GM10248 (cell line): ENCODE measurements at places on chromosomes 12 and 14.
A peak's percentile ranks its signal among the peaks of the same experiment; 100 is the strongest.

DNA sequence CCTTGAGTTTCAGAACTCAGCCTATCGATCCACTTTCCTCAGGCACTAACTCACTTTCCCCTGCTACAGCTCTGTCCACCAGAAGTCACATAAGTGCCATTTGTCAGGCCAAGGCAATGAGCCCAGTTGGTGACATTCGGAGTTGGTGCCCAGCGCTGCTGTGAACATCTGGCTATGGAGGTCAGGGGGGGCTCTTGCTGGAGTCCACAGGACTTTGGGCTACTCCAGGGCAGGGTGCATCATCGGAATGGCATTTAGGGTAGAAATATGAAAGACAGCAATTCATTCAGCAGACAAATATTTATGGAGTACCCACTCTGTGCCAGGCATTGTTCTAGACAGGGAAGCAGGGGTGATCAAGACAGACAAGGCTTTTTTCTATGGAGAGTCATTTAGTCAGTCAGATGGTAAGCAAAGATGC lies 1.5 kb upstream of the PPP1CC start:
- DNase-seq = no peak

DNA sequence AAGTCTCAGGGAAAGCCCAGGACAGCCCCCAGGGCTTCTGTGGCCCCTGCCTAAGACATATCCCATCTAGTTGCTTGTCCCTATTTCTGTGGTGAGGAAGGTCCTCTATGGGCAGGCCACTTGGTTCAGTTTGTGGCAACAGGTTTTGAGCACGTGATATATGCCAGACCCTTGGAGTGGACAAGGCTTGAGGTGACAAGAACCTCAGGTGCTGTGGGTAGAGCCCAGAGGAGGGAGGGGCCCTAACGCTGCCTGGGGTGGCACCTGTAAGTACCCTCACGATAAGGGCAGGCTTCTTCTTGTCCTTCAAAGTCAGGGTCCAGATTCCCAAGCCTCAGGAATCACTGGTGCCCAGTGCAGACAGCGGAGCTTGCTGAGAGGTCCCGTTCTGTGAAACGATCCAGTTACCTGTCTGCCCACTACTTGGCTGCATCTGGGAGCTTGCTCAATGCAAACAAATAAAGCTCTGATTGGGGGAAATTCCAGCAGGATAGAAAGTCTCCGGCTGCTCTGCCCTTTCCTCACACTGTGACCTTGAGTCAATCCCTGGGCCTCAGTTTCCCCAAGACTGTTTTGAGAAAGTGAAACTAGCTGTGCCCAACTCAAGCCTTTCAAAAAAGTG lies 47.7 kb upstream of the FAM181A start:
- no peak for DNase-seq

DNA sequence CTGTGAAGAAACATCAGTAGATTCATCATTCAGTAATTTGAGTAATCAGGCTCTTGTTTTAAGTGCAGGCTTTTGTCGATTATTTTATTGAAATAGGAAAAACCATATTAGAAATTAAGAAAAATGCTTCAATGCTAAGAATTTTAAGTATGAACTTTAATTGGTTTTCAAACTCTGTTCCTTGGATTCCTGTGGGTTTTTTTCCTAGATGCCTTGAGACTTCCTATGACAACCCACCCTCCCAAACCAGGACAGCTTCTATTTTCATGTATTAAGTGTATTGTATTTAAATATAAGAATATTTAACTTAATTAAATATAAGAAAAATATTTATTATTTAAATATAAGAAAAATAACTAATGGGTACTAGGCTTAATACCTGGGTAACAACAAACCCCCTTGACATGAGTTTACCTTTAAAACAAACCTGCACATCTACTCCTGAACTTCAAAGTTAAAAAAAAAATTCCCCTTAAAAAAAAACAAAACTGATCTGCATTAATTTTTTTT lies 3.0 kb downstream of the ARHGAP5 start:
- DNase-seq = no peak

DNA sequence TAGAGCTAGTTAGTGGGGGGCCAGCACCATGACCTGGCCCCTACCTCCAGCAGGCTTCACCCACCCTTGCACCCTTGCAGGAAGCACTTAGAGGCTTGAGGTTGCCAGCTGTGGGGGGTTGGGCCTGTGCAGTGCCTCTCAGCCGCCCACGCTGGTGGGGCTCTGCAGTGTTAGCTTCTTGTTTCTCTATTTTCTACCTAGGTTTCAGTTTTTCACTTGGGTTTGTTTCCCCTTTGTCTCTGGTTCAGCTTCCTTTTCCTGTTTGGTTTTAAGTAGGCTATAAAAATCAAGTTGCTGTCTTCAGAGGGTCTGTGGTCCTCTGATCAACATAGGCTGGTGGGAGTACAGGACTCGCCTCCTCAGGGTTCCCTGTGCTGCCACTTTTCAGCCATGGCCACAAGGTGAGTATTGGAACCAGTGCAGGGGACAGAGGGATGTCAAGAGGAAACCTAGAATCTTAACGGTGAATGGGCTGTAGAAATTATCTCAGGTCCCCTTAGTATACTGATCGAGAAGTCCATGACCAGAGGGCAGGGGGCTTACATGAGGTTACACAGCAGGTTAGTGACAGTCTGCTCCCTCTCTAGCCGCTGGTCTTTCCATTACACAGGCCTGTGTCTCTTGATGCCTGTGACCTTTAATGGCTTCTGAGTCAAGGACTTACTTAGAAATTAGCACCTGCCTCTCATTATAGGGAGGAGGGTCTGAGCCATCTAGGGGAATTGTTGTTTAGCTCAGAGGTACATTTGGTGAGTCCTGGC lies at the start of gene EVL:
TSS of gene EVL (plus strand) at position 312 of the 761 bp plus-strand sequence. CDS start at position 391, 79 bp downstream.
- DNase-seq = peak; percentile 68

DNA sequence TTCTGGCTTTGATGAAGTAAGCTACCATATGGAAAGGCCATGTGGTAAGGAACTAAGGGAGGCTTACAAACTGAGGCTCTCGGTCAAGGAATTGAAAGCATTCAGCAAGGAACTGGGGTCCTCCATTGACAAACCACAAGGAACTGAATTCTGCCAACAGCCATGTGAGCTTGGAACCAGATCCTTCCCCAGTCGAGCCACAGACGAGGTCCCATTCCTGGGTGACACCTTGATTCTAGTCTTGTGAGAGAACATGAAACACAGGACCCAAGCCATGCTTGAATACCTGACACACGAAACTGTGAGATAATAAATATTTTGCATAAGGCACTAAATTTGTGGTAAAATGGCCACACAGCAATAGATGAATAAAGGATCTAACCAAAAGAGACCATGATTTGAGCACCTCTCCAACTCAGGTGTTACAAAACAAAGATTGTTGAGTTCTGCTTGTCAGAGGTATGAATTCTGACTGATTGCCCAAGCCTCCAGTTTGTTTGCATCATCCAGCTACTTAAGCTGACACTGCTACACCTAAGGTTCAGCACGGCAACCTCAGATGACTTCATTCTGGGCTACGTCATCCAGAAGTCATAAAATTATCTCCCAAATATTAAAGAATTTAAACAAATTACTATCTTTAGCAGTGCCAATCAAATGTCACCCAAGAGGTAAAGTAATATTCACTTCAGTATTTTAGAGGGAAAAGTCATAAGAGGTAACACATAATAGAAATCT lies 59.4 kb downstream of the GARIN6 start:
- DNase-seq = no peak

DNA sequence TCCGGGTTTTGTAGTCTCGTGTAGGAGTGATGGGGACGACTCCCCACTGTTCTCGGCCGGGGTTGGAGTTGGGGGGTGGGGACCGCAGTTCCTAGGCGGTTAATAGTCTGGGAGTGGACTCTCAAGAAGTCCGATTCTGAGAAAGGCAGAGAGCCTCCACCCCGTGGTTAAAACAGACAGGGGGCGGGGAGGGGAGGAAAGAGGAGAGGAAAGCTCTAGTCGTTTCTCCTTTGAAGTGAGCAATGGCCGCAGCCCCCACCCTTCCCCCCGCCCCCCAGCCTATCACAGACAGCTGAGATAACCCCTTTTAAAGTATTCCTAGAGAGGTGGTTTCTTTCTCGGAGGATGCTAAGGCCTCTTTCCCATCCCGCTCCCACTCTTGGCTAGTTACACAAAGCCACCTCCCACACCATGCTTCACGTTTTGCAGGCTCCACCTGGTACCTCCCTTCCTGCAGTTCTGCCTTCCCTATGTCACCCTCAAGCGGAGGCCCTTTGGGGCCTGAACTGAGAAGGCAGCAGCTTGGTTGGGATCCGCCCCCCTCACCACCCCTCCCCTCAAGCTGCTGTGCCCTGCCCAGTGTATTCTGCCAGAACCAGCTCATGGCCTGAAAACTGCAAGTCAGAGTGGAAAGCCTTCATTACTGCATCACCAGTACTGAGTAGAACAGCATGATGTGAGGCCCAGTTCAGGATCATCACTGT lies 853 bp downstream of the USP5 start:
- DNase-seq = no peak

DNA sequence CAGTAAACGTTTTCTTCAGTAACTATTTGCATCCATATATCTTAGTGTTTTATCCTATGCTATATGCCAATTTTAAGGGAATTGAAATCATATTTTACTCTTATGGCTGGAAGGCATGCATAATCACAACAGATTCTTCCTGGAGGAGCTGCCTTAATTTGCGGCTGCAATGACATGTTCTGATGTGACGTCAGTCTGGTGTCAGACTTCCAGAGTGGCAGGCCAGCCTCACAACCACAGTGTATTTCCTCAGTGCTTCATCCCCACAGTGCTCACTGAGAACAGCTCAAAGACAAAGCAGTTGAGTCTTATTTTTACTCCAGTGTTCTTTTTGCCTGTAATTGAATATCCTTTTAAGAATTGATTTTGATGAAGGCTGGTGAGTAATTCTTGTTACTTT lies 107.1 kb downstream of the PLEKHA5 start:
- DNase-seq = no peak

- no peak for DNase-seq
These were observed 75.8 kb downstream of the MOK start for GRCh38 chr14:102229071-102229738.

DNA sequence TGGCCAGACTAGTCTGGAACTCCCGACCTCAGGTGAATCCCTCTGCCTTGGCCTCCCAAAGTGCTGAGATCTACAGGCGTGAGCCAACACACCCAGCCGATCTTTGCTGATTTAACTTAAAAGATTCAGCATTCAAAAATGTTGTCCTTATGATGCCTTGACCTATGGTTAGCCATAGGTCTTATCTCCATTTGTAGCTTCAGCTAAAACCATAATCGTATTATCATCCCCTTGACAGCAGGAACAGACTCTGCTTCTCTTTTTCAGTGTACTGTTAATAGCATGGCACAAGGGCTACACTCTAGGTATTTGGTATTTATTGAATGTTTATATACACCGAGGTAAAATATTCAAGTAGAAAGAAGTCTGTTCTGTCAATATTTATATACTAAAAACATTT lies 15.3 kb downstream of the CCDC62 start:
- no peak for DNase-seq

DNA sequence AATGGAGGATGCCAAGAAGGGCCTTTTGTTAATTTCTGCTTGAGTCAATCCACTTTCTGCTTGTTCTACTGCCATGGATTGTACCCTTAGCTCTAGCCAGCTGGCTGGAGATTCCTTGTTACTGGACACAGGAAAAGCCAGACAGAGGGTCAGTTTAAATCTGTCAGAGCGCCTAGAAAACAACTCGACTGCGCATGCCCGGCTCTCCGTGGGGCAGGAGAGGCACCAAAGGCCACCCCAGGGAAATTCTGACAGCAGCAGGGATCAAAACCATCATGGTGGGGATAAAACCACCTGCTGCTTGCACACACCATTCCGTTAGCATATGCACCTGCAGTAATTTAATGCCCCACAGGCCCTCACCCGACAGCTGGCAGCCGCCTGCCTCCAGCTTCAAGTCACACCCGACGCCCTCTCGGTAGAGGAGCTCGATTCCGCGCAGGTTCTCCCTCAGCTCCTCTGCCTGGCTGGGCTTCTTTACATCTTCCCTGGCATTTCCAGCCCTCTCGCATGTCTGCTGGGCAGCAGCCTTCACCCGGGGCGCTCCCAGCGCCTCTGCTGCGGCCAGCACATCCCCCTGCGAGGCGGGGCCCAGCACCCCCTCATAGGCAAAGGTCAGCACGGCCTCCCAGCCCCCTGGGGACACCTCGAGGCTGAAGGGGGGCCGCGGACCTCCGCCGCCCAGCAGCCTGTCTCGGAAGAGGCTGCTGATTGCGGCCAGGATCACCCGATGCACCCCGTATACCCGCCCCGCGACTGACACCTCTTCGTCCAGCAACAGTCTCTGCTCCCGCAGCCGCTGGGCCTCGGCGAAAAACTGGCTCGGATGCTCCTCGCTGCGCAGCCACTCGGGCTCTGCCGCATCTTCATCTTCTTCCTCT lies 1.0 kb downstream of the KLHL33 start:
- DNase-seq = no peak

DNA sequence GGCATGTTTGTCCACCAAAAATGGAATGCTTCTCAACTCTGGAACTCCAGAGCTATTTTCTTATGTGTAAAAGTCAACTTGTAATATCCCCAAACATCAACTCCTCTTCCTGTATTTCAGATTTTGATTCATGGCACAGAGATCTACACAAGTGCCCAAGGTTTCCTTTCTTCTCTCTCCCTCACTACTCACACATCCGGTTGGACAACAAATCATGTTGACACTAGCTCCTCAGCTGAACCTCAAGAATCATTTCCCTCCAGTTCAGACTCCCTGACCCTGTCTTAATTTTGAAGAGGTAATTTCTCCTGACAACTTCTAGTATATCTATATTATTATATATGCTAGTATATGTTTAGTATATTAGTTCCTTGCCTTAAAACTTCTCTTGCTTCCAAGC lies 485.4 kb upstream of the CCDC196 start:
- DNase-seq = no peak

- no peak for DNase-seq
These were observed 169.1 kb upstream of the TBX3 start for GRCh38 chr12:114852976-114853529.

- DNase-seq = no peak
These were observed 341.6 kb downstream of the VRK1 start for GRCh38 chr14:97138801-97139200.

DNA sequence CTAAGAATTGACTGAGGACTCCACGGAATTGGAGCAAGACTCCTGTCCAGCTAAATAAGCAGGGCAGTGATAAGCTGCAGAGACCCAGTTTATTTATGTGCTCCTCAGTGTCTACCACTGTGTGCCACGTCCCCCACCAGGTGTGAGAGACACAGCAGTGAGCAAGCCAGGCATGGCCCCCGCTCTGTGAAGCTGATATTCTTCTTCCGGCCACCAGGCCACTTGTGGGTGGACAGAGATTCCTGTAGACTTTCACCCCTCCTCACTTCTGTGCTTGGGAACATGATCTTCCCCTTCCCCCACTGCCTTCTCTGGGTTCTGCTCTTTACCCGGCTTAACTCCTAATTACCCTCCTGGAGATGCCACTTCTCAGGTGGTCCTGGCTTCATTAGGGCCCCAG lies 21.3 kb downstream of the BRAP start:
- DNase-seq = no peak

GRCh38 chr14:105065280-105066228 lies at the start of gene GPR132:
Gene GPR132, minus strand, starts transcription at chr14:105065430. Its CDS starts 10,010 bp downstream, at chr14:105055420.
- DNase-seq = peak; percentile 91

GRCh38 chr12:110286623-110287022 lies 5.6 kb downstream of the ATP2A2 start:
- DNase-seq = no peak

- DNase-seq = no peak
These were observed 75.9 kb downstream of the TMEM132D start for GRCh38 chr12:129827866-129828384.

DNA sequence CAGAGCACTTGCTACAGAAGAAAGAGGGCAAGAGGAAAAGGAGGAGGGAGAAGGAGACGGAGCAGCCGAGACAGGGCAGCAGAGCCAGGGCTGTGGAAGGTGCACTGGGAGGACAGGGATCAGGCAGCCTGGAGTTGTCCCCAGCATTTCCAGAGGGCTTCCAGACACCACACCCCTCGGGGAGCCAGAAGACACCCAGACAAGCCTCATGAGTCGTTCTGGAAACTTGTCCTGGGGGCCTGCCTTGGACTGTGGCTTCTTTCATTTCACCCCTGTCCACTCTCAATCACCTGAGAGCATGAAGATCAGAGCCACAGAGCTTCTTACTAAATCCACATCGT lies 14.1 kb downstream of the CMKLR1 start:
- no peak for DNase-seq
